ENCODE measurements at places on chromosomes 12 and 14. TPM values are rescaled to one million over a fixed set of nuclear protein-coding genes. Genes with fewer than 3 reads are reported as not detected.
A peak's percentile ranks its signal among the peaks of the same experiment; 100 is the strongest.

Gene TMEM260
- 19.6 TPM for total RNA-seq

Gene TMEM121
- total RNA-seq, result 11.1 TPM

GRCh38 chr14:84929834-84930233 lies 600.1 kb upstream of the FLRT2 start:
- no peaks in the 10 kb centered on the region for H3K27me3 ChIP-seq
- H3K4me1 ChIP-seq, result no peaks in the 10 kb centered on the region
- no peak for DNase-seq
- no peak overlapping the region for H3K4me3 ChIP-seq

DNA sequence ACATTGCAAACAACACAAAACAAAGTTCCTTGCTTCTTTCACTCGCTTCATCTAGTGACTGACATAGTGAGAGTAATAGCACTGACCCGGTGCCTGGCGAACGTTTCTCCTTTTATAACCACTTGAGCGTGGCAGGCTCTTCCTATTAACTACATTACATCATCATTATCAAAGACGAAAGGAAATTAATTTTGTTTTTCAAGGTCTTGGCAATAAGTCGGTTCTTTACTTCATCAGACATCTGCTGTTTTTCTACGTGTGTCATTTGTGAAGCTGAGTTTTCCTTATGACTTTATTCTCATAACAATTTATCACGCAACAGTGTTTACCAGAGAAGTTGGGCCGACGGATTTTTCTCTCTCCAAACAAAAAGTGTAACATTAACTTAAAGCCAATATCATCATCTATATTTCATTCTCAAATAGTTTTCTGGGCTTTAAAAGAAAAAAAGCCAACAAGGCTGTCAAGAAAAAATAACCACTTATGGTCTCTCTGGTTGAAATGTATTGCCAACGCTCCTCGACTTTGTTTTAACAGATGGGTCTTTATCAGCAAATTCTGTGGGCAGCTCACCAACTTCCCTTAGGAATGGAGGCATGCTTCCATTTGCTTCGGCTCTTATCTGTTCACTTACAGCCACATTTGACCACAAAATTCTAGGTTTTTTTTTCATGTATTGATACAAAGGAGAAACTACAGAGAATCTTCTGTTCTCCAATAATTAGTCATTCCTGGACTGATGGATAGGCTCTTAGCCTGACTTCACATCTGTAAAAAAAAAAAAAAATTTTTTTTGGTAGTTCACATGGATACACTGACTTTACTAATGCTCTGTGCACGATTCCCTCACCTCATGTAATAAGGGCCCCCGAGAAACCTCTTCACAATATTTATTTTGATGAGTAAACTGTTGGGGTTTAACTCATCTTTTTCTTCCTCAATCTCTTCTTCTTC lies 97.1 kb upstream of the CDKN3 start:
- no peak for DNase-seq
- no peak overlapping the region for H3K4me3 ChIP-seq
- no peak overlapping the region for H3K27ac ChIP-seq
- no peaks in the 10 kb centered on the region for H3K36me3 ChIP-seq

DNA sequence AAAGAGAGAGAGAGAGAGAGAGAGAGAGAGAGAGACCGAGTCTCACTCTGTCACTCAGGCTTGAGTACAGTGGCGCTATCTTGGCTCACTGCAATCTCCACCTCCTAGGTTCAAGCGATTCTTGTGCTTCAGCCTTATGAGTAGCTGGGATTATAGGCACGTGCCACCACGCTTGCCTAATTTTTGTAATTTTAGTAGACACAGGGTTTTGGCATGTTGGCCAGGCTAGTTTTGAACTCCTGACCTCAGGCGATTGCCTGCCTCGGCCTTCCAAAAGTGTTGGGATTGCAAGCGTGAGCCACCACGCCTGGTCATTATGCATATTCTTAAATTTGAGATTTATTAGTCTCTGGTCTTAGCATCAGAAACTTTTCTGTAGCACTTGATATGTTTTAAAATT lies 317.9 kb upstream of the ATP2B1 start:
- H3K4me3 ChIP-seq, result no peak overlapping the region
- peaks cover 19% of the 10 kb centered on the region for H3K4me1 ChIP-seq
- no peaks in the 10 kb centered on the region for H3K36me3 ChIP-seq
- DNase-seq, result no peak
- no peak overlapping the region for H3K27ac ChIP-seq

- H3K36me3 ChIP-seq, result no peaks in the 10 kb centered on the region
- H3K4me3 ChIP-seq, result no peak overlapping the region
- H3K27me3 ChIP-seq, result peaks cover 29% of the 10 kb centered on the region
- no peaks in the 10 kb centered on the region for H3K4me1 ChIP-seq
- no peak overlapping the region for H3K27ac ChIP-seq
- DNase-seq, result no peak
These were observed 22.8 kb downstream of the TMEM63C start for GRCh38 chr14:77204459-77204771.

Gene CDKN3
- total RNA-seq, result 20.1 TPM

- no peak for DNase-seq
- no peaks in the 10 kb centered on the region for H3K36me3 ChIP-seq
- H3K27ac ChIP-seq, result peak overlapping the region; percentile 66
- peaks cover 41% of the 10 kb centered on the region for H3K4me1 ChIP-seq
- no peak overlapping the region for H3K4me3 ChIP-seq
- no peaks in the 10 kb centered on the region for H3K27me3 ChIP-seq
These were observed 5.1 kb upstream of the CNIH1 start for GRCh38 chr14:54446161-54446693.

GRCh38 chr12:76064904-76065303 lies 19.6 kb downstream of the NAP1L1 start:
- no peaks in the 10 kb centered on the region for H3K27me3 ChIP-seq
- DNase-seq, result peak; percentile 20
- H3K27ac ChIP-seq, result no peak overlapping the region
- H3K36me3 ChIP-seq, result peaks cover 79% of the 10 kb centered on the region
- no peak overlapping the region for H3K4me3 ChIP-seq
- H3K4me1 ChIP-seq, result no peaks in the 10 kb centered on the region

Gene CDH24
- 3.8 TPM for total RNA-seq

- H3K4me1 ChIP-seq, result peaks cover 5% of the 10 kb centered on the region
- no peaks in the 10 kb centered on the region for H3K27me3 ChIP-seq
- H3K36me3 ChIP-seq, result 0 out of 2 replicates have a peak, but pooled peaks cover 8% of the 10 kb centered on the region
- no peak for DNase-seq
These were observed 129.1 kb downstream of the MSRB3 start for GRCh38 chr12:65407388-65408149.

Gene SYT1
- total RNA-seq, result 2.4 TPM

DNA sequence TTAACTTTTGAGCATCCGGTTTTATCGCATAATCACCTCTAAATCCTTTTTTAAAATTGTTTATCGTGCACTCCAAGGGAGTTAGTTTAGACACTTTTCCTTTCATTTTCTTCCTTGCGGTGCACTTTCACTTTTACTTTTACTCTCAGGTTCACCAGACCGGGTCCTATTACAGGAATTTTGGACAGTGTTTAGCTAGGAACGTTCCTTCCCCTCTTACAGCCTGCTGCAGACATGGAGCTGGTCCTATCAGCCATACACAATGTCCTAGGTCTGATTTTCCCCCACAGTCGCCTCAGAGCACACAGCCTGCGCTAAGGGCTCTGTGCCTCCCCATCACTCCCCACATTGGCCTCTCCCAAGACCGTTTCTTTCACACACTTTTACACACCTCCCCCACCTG lies 103.9 kb downstream of the ALG10 start:
- H3K27ac ChIP-seq, result no peak overlapping the region
- H3K36me3 ChIP-seq, result no peaks in the 10 kb centered on the region
- H3K4me1 ChIP-seq, result no peaks in the 10 kb centered on the region
- DNase-seq, result peak; percentile 9
- H3K27me3 ChIP-seq, result no peaks in the 10 kb centered on the region

- H3K36me3 ChIP-seq, result no peaks in the 10 kb centered on the region
- H3K4me1 ChIP-seq, result peaks cover 15% of the 10 kb centered on the region
- H3K27ac ChIP-seq, result peak overlapping the region; percentile 49
- H3K27me3 ChIP-seq, result no peaks in the 10 kb centered on the region
- DNase-seq, result peak; percentile 77
These were observed 174.4 kb downstream of the MON2 start for GRCh38 chr12:62640910-62641448.

Gene ACTN1
- 403 TPM for total RNA-seq

- no peak overlapping the region for H3K27ac ChIP-seq
- no peak for DNase-seq
- peaks cover 5% of the 10 kb centered on the region for H3K4me1 ChIP-seq
- H3K36me3 ChIP-seq, result no peaks in the 10 kb centered on the region
- no peak overlapping the region for H3K4me3 ChIP-seq
These were observed 188.2 kb downstream of the PLCZ1 start for GRCh38 chr12:18549598-18549997.

Gene SERPINA10
- not detected for total RNA-seq

GRCh38 chr12:128745772-128746689 lies 77.7 kb downstream of the SLC15A4 start:
- no peak for DNase-seq
- no peaks in the 10 kb centered on the region for H3K4me1 ChIP-seq
- H3K36me3 ChIP-seq, result no peaks in the 10 kb centered on the region

DNA sequence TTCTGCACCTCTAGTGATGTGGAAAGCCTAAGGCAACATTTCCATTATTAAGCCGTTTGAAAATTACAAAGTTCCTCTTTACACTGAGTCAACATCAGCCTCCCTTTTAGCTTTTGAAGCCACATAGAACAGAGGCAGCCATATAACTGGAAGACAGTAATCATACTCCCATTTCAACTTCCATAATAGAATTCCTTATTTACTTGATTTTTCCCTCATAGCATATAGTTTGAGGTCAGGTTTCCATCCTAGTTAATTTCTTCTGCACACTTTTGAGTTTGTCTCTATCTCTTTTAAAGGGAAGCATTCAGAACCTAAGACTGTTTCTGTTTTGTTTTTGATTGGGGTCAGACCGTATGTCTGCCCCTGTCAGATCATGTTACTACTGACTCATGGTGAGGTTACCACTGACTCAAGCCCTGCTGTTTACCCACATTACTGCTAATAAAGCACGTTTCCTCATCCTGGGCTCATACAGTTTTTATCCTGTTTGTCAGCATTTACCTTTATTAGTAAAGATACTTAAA lies 161.0 kb downstream of the SLC38A4 start:
- no peaks in the 10 kb centered on the region for H3K27me3 ChIP-seq
- H3K27ac ChIP-seq, result peak overlapping the region; percentile 86
- DNase-seq, result peak; percentile 93

DNA sequence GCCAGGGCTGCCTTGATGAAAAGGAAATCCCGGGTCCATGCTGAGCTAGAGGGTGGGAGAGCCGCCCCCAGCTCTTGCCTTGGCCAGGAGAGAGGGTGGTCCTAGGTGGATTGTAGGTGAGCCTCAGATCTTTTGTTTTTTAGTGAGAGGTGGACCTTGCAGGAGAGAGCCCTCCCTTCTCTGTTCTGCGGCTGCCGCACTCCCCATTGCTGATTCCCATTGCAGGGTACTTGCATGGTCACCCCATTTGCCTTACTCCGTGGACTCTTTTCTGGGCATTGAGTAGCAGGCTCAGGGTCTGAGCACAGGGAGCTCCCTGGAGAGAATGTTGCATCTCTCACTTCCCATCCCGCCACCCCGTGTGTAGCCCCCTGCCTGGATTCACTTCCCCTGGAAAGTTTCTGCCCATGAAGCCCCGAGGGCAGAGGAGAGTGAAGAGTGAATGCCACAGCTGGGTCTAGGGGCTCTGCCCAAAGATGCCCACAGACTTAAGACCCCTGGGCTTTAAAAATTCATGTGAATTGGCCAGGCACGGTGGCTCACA lies 10.2 kb downstream of the VASH1 start:
- no peaks in the 10 kb centered on the region for H3K27me3 ChIP-seq
- DNase-seq, result no peak
- H3K27ac ChIP-seq, result no peak overlapping the region
- H3K36me3 ChIP-seq, result no peaks in the 10 kb centered on the region

- peaks cover 66% of the 10 kb centered on the region for H3K4me1 ChIP-seq
- H3K4me3 ChIP-seq, result peak overlapping the region; percentile 48
- H3K36me3 ChIP-seq, result 0 out of 2 replicates have a peak, but pooled peaks cover 3% of the 10 kb centered on the region
These were observed 104.1 kb downstream of the EPS8 start for GRCh38 chr12:15684896-15685658.

GRCh38 chr14:104352493-104353220 lies 214.3 kb downstream of the KIF26A start:
- no peaks in the 10 kb centered on the region for H3K27me3 ChIP-seq
- H3K36me3 ChIP-seq, result no peaks in the 10 kb centered on the region
- no peak overlapping the region for H3K4me3 ChIP-seq
- H3K27ac ChIP-seq, result no peak overlapping the region

Measured in GM23248 (cell line).